MCF 10A (cell line): ENCODE measurements at places on chromosomes 2 and 18. TPM values are rescaled to one million over a fixed set of nuclear protein-coding genes. Genes with fewer than 3 reads are reported as not detected.

Gene COL3A1
- not detected in 2 replicates for total RNA-seq

Gene PCGF1
- total RNA-seq = 37.5 and 41.6 TPM in 2 replicates

Gene TEKT4
- total RNA-seq = not detected in 2 replicates

Gene PROKR1
- not detected in 2 replicates for total RNA-seq

Gene FBXO36
- total RNA-seq = 2.2 and 3.6 TPM in 2 replicates

Gene RAB17
- 10.6 and 17.2 TPM in 2 replicates for total RNA-seq

Gene LAMA3
- 269 and 371 TPM in 2 replicates for total RNA-seq

Gene LIMS3
- 1.5 TPM in 2 replicates for total RNA-seq

Gene ZNF396
- total RNA-seq = 1.2 and 2.0 TPM in 2 replicates

Gene KIF5C
- 0.10 and 0.21 TPM in 2 replicates for total RNA-seq

Gene AGAP1
- total RNA-seq = 41.3 and 42.4 TPM in 2 replicates

Gene PLCD4
- 0.40 and 0.86 TPM in 2 replicates for total RNA-seq

Gene PLB1
- total RNA-seq = 0.91 and 1.8 TPM in 2 replicates

Gene DCDC2C
- total RNA-seq = not detected in 2 replicates

Gene CLEC4F
- total RNA-seq = not detected in 2 replicates

Gene CRYGD
- not detected in 2 replicates for total RNA-seq

Gene NDUFV2
- total RNA-seq = 192 and 202 TPM in 2 replicates

Gene MOB1A
- 92.6 and 97.5 TPM in 2 replicates for total RNA-seq

Gene TMEM18
- 14.2 and 25.1 TPM in 2 replicates for total RNA-seq

Gene ALLC
- not detected in 2 replicates for total RNA-seq

Gene THAP4
- 64.5 and 91.8 TPM in 2 replicates for total RNA-seq

Gene GPAT2
- total RNA-seq = not detected in 2 replicates

Gene GPR35
- total RNA-seq = 0.42 and 0.81 TPM in 2 replicates

Gene MAPK4
- total RNA-seq = 0.21 TPM in 1 of 2 replicates, not detected in the other

Gene SERPINB13
- 0.49 TPM in 1 of 2 replicates, not detected in the other for total RNA-seq

Gene CCDC138
- 3.5 and 4.3 TPM in 2 replicates for total RNA-seq

Gene NPAS2
- total RNA-seq = 12.3 and 16.4 TPM in 2 replicates

Gene SNED1
- total RNA-seq = 18.0 and 22.0 TPM in 2 replicates

Gene DSC2
- total RNA-seq = 11.3 and 17.6 TPM in 2 replicates

Gene ITSN2
- total RNA-seq = 36.5 and 40.8 TPM in 2 replicates

Gene PPP1R7
- 38.9 and 43.9 TPM in 2 replicates for total RNA-seq

Gene NEDD4L
- 75.1 and 108 TPM in 2 replicates for total RNA-seq

Gene TGFA
- 17.9 and 22.5 TPM in 2 replicates for total RNA-seq

Gene NOL4
- not detected in 2 replicates for total RNA-seq

Gene CRYGA
- total RNA-seq = not detected in 2 replicates

Gene LAMA1
- 9.6 and 11.3 TPM in 2 replicates for total RNA-seq

Gene ATL2
- total RNA-seq = 54.2 and 61.3 TPM in 2 replicates

Gene ACVR1C
- 0.12 and 0.17 TPM in 2 replicates for total RNA-seq
